ENCODE measurements at places on chromosomes 11 and 22.

GRCh38 chr11:62461740-62462507, 43.1 kb downstream of the SCGB1A1 start:
- peak; percentile 89 for DNase-seq

DNA sequence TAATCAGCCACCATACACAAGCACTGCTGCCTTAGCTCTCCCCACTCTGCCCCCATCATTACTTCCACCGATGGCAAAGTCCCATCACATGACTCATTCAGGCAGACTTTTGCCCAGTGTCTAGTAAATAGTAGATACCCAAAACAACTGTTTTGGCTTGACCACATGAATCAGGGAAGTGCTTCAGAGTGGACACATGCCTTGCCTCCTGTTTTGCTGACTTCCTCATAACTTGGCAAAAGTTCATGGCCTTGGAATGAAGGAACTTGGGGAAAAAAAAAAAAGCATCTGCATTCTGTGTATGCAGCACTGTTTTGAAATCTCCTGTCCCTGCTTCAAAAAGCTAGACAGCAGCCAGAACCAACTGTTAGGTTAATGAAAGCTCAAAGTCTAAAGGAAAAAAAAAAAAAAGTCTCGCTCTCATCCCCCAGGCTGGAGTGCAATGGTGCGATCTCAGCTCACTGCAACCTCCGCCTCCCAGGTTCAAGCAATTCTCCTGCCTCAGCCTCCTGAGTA, 335.3 kb downstream of the FAM181B start:
- no peak for DNase-seq

DNA sequence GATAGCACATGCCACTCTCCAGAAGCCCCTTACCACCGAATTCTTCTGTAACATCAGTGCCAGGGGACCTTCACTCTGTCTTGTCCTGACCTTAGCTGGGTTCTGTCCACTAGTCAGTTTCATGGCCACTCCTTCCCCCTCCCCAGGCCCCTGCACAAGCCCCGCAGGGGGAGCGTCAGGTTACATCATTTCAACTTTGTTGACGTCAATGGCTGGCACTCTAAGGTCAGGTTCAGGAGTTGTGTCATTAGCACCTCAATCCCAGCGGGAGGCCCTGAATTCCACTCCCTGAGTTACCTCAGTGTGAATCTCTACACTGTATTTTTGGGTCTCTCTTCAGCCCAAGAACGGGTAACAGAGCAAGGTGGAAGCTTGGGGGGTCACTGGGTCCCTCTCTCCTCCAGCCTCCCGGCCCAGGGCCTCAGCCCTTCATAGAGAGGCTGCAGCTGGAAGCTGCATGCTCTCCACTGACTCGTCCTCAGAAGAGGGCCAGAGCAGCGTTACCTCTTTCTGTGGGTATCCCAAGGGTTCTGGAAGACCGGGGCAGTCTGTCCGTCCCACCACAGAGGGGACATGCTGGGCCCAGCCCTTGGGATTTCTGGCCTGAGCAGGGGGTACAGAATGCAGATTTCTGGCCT, 10.3 kb downstream of the USH1C start:
- DNase-seq = no peak

DNA sequence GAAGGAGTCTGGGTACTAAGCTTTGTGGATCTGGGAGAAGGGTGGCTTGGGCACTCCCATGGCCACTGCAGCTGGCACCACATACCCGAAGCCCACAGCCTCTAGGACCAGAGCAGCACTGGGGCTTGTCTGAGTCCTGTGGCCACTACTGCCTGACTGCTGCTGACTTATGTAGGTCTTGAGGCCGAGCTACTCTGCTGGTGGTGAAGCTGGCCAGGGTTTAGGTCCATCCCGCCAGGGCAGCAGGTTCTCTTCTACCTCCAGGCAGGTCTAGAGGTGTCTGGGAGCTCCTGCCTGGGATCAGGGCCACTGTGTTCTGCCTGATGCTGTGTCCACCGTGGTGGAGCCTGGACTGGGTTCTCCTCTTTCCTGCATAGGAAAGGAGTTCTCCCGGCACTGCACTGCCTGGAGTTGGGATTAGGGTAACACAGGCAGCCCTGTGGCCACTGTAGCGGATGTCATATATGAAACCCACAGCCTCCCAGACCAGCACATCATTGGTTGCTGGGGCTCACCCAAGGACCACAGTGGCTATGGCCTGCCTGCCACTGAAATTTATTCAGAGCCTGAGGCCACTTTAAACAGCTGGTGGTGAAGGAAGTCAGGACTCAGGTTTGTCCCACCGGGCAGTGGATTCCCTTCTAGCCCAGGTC, 109.8 kb upstream of the SERPIND1 start:
- DNase-seq = no peak

GRCh38 chr11:46114378-46114777, 6.9 kb downstream of the PHF21A start:
- DNase-seq = peak; percentile 60

GRCh38 chr11:15976433-15977045, 379.8 kb downstream of the SOX6 start:
- DNase-seq = peak; percentile 21

DNA sequence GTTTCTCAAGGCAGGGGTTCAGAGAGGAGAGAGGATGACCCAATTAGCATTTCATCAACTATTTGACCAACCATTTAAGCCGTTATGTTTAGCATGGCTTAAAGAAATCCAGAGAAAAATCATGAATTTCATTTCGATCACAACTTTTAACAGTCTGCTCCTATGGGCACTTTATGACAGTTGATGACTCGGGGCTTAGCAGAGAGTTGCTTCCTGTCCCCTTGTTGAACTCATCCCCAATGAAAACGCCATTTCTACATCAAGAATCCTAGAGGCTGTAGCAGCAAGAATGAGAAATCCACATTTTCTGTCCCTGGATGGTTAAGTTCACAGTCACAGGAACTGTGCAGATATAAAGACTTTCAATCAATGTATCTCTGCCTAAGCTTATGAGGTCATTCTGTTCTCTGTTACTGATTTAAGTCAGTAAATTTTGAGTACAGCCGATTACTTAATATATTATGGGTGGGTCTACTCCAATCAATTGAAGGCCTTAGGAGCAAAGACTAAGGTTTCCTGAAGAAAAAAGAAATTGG, 81.1 kb downstream of the BDNF start:
- DNase-seq = no peak

- DNase-seq = no peak
Measured at GRCh38 chr11:12377824-12378593, 638 bp downstream of the PARVA start.

DNA sequence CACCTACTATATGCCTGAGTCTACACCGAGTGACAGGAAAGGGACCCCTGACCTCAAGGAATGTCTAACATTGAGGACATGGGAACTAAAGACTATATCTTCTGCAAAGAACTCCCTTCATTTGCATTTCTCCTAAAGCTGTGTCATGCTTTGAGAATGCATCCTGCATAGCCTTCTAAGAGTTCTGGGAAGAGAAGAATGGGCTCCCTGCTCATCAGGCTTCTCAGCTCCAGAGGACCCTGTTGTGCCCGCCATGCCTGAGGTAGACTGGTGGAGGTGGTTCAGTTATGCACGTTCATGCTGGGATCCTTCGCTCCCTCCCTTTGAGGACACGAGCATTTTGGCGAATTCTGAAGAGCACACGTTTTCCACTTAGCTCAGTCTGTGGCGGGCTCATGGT, 63.3 kb downstream of the GRIK4 start:
- no peak for DNase-seq

DNA sequence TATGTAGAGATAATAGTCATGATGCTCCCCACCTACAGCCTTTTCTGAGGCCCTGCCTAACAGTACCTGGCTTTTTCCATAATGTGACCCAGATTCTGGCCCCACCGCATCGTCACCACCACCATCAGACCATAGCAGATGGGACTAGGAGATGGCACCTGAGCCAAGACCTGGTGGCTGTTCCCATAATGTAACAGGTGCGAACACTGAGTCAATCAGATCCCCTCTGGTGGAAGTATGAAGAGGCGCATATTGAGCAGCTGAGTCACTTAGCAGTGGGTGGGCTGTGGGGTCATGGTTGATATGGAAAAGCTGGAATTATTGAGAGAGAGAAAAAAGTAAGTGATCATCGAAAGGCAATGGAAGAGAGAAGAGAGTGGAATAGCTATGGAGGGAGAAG, 578.0 kb upstream of the CADM1 start:
- no peak for DNase-seq

GRCh38 chr11:111461460-111462235, 50.5 kb downstream of the BTG4 start:
- no peak for DNase-seq

GRCh38 chr22:18103527-18104269, 6.9 kb upstream of the TUBA8 start:
- DNase-seq = peak; percentile 17

DNA sequence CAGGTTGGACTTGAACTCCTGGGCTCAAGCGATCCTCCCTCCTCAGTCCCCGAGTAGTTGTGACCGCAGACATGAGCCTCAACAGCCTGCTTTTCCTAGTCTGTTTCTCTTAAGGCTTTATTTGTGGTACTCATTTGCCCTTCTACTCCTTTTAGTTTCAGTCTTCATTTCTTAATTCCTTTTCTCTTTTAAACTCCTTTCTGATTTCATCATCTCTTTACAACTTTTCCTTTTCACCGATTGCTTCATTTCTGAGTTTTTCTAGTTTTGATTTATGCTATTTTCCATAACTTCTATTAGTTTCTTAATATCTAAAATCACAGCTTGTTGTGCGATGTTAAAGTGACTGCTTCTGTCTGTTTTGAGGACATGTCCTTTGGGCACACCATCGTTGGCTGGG, 17.3 kb upstream of the MRGPRF start:
- no peak for DNase-seq

- no peak for DNase-seq
Measured at GRCh38 chr11:64219354-64219684, 6.7 kb downstream of the TRPT1 start.

DNA sequence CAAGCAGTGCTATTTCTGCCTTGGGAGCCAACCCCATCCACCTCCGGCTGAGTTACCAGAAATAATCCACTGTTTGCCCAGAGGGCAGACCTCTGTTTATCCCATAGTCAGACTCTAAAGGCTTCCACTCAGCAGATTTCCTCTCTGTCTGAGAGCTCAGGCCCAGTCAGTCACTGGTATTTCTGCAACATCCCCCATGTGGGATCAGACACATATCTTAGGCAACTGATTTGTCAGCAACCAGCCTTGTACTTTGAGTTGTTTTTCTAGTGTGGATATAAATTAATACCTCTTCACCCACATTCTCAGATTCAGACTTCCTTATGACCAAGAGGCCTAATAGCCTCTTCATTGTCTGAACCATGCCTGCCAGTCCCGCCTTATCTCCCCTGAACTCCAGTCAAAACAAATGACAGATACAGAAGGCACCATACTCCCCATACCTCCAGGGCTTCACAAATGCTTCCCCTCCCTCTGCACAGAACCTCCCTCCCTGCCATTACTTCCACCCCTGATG, 193.6 kb downstream of the FAM76B start:
- DNase-seq = no peak

DNA sequence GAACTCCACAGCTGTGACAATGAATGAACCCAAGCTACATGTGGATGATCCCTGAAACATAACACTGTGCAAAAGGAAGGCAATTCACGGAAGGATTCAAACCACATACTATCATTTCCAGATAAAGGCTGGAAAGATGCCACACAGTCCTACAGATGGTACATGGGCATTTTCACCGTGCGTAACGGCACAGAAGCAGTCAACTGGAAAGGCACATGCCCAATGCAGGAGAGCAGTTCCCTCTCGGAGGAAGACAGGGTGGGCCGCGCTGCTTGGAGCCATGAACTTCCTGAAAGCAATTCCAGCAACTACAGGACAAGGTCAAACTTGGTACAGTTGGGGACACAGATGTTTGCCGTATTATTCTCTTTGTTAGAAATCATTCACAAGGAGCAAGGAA, 103.7 kb downstream of the SHANK2 start:
- no peak for DNase-seq

GRCh38 chr11:39910087-39910486, 1549.4 kb downstream of the LRRC4C start:
- DNase-seq = no peak

GRCh38 chr11:16111690-16112089, 244.7 kb downstream of the SOX6 start:
- no peak for DNase-seq

- no peak for DNase-seq
Measured at GRCh38 chr11:91625495-91625894, 599.1 kb upstream of the FAT3 start.

DNA sequence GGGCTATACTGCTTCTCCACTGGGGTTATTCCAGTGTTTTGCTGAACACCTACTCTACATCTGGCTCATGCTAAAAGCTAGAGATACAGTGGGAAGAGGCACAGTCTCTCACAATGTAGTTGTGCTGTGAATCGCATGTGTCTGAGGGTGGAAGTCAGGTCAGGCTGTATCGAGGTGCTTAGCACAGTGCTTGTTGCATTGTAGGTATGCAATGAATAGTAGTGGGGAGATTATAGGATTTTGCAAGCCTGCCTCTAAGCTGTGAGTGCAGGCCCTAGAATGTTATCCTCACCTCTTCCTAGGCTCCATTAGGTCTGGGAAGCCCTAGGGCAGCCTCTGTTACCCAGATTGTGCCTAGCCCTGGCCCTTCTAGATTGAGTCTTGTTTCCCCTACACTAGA, 37.4 kb downstream of the MYO18B start:
- DNase-seq = no peak

Measured in hematopoietic multipotent progenitor cell treated with erythropoietin and hydrocortisone succinate and interleukin-3 and kit ligand, for 6 days (in vitro differentiated cells).